ENCODE measurements at places on chromosomes 12 and 14. TPM values are rescaled to one million over a fixed set of nuclear protein-coding genes. Genes with fewer than 3 reads are reported as not detected.
A peak's percentile ranks its signal among the peaks of the same experiment; 100 is the strongest.

The TMEM229B gene
- 4.9 TPM for total RNA-seq

GRCh38 chr12:121003650-121004049, 12.6 kb downstream of the C12orf43 start:
- no peak for DNase-seq

- no peak for DNase-seq
Observed at GRCh38 chr12:80791863-80792262, 75.2 kb downstream of the MYF5 start.

The SPIC gene
- total RNA-seq, result not detected

DNA sequence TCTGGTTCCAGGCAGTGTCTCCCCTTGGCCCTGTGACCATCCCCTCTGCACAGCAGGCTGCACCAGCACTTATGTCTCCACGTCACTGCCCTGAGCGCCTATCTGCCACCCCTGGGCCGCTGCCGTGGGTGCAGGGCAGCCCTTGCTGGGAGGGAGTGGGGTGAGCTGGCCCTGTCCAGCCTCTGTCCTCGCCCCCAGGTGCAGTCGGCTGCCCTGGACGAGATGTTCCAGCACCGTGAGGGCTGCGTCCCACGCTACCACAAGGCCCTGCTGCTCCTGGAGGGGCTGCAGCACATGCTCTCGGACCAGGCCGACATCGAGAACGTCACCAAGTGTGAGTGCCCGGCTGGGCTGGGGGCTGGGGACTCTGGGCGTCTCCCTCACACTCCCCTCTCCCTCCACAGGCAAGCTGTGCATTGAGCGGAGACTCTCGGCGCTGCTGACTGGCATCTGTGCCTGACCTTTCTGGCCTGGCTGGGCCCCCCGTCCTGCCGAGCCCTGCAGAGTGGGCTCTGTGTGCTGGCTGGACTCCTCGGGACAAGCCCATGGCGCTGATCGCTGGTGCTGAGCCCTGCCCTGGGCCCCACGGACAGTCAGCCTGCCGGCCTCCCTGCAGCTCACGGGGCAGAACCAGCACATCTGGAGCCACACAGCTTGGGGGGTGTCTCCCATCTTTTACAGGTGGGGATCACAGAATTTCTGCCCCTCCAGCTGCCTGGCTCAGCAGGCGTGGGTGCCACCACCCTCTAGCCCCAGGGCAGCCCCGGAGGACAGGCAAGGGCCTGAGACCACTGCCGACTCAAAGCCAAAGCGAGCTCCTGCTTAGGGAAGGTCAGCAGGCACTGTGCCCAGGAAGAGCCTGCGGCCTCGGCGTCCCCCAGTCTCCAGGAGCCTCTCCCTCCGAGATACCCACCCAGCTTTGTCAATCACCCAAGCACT, 7.9 kb upstream of the PUS1 start:
- no peak for DNase-seq

GRCh38 chr12:9977916-9978315, 6.7 kb downstream of the CLEC12A start:
- DNase-seq, result no peak

- DNase-seq, result no peak
Observed at GRCh38 chr12:67457778-67458665, 188.9 kb downstream of the CAND1 start.

GRCh38 chr12:97299847-97300246, 162.8 kb upstream of the RMST start:
- DNase-seq, result no peak

The DLGAP5 gene
- total RNA-seq, result 2.6 TPM

DNA sequence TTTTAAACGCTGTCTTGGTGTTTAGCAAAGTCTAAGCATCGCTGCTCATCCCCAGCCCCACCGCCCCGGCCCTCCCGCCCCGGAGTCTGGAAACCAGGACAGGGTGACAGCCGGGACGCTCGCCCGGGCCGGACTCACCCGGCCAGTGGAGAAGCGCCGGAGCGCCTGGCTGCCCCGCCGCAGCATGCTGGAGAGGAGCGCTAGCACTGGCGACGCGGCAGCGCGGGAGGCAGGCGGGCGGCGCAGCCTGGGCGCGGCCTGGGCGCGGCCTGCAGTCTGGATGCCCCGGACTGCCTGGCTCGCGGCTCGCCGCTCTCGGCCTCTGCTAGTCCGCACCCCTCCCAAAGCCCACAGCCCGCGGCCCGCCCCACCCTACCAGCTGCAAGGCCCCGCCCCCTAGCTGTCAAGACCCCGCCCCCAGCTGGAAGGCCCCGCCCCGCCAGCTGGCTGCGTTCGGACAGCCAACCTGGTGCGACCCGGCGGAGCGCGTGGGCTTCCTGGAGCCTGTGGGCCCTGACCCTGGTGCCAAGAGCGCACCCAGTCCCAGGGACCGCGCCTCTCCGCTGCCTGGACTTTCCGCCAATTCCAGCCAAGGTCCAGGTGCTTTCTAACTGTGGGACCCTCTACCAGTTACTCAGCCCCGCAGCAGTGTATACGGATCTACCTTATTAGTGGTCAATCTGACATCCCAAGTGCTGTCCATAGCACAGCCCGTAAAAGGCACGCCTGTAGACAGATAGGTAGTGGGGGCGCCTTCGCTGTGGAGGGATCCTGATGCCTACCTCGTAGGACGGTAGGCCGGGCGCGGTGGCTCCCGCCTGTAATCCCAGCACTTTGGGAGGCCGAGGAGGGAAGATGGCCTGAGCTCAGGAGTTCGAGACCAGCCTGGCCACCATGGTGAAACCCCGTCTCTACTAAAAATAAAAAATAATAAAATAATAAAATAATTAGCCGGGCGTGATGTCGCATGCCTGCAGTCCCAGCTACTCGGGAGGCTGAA, at the start of gene ALDH1L2:
ALDH1L2 (minus strand) TSS at position 208 of the 1,000 bp plus-strand sequence; CDS start at position 186, 22 bp downstream.
- peak; percentile 27 for DNase-seq

DNA sequence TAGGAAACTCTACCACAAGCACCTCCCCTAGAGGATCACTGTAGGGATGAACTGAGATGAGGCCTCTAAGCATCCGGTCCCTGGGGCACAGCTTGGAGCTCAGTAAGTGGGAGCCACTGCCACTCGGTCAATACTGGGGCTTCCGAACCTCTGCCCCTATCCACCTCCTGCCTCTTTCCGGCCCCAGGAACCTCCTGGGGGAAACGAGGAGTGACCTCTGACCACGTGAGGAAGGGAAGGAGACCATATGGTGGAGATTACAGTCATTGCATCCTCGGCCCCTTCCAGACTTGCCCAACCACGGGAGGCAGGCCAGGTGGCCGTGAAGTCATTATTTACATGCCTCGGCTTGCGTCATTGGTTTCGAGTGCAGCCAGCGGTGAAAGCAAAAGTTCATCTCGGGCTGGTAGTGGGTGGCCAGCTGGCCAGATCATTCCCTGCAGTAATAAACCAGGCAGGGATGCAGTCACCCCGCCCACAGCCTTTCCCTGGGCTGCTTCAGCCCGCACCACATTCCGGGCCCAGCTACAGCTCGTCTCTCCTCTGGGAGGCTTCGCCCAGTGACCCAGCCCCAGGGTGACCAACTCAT, 65.4 kb downstream of the C14orf132 start:
- no peak for DNase-seq

DNA sequence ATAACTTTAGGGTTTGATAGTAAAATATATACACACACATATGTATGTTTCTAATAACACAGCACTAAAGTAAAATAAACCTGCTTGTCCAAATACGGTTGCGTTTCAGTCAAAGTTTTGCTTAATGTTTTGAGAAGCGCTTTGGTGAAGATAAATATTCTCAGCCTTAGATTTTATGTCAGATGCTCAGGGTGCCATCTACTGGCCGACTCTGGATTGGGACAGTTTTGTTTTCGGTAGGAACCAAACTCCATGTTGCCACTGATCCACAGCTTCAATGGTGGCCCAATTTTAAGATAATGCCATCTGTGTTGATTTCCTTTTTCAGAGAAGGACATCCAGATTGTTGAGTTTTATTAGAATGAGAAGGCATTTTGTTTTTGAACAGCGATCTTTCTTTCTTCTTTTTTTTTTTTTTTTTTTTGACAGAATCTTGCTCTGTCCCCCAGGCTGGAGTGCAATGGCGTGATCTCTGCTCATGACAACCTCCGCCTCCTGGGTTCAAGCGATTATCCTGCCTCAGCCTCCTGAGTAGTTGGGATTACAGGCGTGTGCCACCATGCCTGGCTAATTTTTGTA, 43.1 kb downstream of the LLPH start:
- DNase-seq, result peak; percentile 27

The SLC24A4 gene
- 0.03 TPM for total RNA-seq

- peak; percentile 34 for DNase-seq
Observed at GRCh38 chr14:31025367-31026076, at the start of gene AP4S1. Gene AP4S1 (plus strand): TSS chr14:31025649. CDS start chr14:31066197, 40,548 bp downstream.

DNA sequence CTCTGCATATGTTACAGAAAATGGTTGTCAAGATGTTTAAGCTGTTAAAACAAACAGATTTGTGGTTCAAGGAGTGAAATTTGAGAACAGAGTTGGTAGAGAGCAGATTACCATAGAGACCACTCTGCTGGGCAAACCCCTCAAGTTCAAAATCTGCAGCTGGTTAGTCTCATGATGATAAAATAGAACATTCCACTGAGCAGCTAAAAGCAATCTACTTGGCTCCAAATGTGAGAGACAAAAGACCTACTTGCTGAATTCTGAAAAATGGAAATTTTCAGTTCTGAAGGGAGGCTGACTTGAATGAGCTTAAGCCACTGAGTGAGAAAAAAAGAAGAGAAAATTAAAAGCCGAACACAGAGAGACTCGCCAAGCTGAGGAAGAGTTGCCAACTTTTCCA, 519.3 kb downstream of the NOVA1 start:
- DNase-seq, result no peak

The FOXA1 gene
- 0.68 TPM for total RNA-seq

The SERPINA5 gene
- total RNA-seq, result 0.58 TPM

GRCh38 chr12:14452865-14453264, 87.4 kb downstream of the ATF7IP start:
- DNase-seq, result no peak

GRCh38 chr12:112131686-112132085, 6.3 kb downstream of the TRAFD1 start:
- no peak for DNase-seq

- DNase-seq, result peak; percentile 74
Observed at GRCh38 chr14:77862154-77862786, 62.4 kb downstream of the ADCK1 start.

DNA sequence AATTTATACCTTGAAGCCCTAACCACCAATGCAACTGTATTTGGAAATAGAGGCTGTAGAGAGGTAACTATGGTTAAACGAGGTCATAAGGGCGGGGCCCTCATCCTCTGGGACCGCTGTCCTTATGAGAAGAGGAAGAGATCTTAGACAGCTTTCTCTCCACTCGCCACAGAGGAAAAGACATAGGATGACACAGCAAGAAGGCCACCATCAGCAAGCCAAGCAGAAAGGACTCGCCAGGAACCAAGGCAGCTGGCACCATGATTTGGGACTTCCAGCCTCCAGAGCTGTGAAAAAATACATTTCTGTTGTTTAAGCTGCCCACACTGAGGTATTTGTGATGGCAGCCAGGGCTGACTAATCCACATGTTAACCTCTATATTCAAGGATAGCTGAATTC, 30.4 kb upstream of the BCAT1 start:
- DNase-seq, result no peak

DNA sequence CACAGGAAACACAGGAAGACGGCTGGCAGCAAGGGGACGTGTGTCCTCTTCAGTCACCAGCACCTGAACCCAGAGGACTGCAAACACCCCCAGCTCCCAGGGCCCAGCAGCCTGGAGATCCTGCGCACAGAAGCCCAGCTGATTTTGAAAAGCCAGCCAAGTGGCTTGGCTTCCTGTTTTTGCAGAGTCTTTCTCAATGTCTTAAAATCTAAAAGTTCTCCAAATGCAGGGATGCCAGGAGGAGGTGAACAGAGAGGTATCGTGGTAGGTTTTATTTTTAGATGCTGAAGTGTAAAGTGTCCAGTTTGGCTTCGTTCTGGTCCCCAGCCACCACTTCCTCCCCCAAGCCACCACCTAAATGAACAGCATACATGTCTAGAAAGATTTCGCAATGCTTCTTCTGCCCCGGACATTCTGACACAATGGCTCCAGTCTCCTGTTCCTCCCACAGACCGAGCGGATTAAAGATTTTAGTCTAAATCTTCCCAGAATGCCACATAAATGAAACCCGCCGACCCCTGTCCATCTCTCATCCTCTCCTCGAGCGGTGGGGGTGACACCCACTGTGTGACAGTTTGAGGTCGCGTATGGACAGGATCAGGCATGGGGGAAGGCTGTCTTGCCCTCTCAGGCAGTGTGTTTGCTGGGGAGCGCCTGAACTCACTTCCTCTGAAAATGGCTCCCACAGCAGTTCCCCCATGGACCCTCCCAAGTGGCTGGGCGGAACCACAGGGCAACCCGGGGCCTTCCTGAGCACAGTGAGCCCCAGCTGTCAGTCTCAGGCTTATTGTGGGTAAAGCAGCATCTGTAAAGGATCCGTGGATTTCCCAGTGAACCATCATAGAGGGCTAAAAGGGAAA, 41.6 kb downstream of the ITPK1 start:
- DNase-seq, result no peak

GRCh38 chr12:122062832-122063693, 15.5 kb upstream of the MLXIP start:
- no peak for DNase-seq

The CFAP54 gene
- total RNA-seq, result 0.32 TPM

DNA sequence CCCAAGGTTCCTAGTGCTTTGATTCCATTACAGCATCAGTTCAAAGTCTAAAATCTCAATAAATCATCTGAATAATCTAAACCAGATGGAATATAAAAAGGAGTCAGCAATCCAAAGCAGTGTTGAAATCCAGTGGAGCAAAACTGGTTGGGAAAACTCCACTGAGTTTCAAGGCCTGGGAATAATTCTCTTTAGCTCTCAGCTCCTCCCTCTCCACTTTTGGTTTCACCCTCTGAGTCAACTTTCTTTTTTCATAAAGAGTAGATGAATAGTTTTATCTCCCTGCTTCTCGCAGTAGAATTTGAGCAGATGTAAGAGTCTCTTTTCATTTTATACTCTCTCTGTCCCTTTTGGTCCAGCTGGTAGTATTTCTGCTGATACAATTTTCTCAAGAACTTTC, 338.6 kb downstream of the APAF1 start:
- DNase-seq, result no peak

DNA sequence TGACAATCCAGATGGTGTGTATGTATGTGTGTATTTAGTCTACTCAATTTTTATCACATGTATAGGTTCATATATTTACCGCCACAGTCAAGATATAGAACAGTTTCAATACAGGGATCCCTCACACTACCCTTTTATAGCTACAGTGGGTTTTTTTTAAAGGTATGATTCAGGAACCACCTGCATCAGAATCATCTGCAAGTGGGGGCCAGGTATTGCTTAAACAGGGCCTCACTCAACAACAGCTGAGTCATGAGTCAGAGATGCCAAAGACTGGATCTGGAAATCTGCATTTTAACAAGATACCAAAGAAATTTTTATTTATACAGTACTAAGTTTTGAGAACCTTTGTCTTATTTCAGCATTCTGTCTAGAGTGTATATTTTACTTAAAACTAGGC, 117.6 kb downstream of the SLC35F4 start:
- no peak for DNase-seq

- DNase-seq, result no peak
Observed at GRCh38 chr12:123490089-123490488, 32.1 kb downstream of the SNRNP35 start.

GRCh38 chr14:54353694-54354093, 43.1 kb upstream of the CDKN3 start:
- DNase-seq, result no peak

Measured in activated T-cell treated with anti-CD3 and anti-CD28 coated beads, Interleukin-2, amount 50 U/mL, for 4 hours (primary cell).